ENCODE measurements at places on chromosomes 4 and X.

DNA sequence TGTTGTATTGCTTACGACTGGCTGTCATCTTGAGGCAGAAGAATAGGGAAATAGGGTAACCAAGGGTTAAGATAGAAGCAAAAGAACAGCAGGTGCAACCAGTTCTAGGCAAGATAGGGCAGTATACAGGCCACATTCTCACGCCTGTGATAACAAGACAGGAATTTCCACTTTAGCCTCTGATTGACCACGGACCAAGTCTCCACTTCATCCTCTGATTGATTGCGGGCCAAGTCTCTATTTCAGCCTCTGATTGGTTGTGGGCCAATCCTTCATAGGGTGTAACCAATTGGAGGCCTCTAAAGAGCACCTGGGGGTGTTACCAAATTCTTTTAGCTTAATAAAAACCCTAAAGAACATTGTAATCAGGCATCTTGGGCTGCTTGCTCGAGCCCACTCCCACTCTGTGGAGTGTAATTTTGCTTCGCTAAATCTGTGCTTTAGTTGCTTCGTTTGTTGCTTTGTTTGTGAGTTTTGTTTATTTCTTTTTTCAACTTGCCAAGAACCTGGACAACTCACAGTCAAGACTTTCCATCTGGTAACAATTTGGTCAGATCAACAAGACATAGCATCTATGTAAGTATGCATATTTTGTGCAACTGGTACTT is 8.7 kb upstream of the TBC1D9 start:
- DNase-seq: no peak

DNA sequence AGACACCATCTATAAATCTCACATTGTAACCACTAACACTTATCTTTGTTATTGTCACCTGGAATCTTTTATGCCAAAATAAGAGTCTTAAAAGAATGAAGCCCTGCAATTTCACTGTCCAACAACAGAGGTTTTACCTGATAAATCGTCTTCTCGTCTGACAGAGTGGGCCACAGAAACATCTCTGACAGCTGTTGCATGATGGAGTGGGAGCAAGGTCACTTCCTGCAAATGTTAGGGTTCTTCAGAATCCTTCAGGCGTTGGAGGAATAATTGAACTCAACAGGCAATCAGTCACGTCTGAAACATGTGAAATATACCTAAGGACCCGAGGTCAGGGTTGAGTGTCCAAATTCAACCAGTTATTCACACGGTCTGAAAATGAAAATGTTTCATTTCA is 353.6 kb downstream of the TRIML1 start:
- DNase-seq: no peak

DNA sequence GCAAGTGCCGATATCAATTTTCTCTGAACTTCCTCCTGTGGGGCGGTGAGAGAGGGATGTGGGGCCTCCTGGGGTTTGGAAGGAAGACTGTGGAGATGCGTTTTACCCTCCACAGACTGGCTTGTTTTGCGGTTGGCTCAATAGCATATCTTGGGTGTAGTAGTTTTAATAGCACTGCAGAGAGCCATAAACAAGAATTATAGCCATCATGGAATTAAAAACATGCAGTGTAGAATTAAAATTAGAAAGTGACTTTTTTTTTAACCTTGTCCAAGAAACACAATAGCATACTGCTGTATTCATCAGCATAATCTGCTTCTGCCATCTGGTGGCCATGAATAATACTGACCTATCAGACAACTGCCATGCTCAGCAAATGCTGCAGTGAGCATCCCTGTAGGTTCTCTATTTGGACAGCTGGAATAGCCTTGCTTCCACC is 47.3 kb upstream of the SCML1 start:
- peak; percentile 27 for DNase-seq

- DNase-seq: no peak
Measured at GRCh38 chr4:88573995-88574394, 18.3 kb upstream of the HERC3 start.

DNA sequence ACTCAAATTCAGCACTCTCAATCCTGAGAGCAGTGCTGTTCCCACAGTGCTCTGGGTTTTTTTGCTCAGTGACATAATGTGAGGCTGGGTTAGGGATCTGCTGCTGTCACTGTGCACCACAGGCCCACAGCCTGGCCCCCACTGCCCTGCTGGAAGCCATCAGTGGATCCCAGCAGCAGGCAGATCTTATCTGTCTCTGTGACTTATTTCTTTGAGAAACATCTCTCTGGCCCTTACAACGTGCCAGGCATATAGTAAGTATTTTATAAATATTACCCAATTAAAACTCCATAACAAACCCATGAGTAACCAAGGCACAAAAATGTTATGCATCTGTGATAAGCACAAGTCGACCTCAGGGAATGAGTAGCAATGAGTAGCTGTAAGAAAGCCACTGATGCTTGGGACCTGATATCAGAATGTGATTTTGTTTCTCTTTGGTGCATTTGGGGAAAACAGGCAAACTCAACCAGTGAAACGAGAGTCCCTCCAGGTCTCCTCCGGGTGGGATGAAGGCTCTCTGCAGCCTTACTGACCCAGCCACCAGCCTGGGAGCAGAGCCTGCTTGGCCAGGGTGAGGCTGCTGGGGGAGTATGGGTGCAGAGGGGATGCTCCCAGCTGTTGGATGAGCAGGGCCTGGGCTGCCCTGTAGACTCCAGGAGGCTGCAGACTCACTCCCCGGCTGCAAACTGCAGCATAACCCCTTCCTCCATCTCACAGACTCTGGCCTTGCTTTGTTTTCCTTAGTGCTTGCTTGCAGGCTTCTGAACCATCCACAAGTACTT is 172.7 kb upstream of the LNX1 start:
- no peak for DNase-seq

GRCh38 chrX:149045645-149046210 is 459.4 kb downstream of the IDS start:
- DNase-seq: no peak

GRCh38 chr4:146059151-146059550 is 116.4 kb upstream of the LSM6 start:
- DNase-seq: no peak

Data from glomerular endothelial cell (primary cell).